ENCODE measurements at places on chromosomes 11 and 22.

DNA sequence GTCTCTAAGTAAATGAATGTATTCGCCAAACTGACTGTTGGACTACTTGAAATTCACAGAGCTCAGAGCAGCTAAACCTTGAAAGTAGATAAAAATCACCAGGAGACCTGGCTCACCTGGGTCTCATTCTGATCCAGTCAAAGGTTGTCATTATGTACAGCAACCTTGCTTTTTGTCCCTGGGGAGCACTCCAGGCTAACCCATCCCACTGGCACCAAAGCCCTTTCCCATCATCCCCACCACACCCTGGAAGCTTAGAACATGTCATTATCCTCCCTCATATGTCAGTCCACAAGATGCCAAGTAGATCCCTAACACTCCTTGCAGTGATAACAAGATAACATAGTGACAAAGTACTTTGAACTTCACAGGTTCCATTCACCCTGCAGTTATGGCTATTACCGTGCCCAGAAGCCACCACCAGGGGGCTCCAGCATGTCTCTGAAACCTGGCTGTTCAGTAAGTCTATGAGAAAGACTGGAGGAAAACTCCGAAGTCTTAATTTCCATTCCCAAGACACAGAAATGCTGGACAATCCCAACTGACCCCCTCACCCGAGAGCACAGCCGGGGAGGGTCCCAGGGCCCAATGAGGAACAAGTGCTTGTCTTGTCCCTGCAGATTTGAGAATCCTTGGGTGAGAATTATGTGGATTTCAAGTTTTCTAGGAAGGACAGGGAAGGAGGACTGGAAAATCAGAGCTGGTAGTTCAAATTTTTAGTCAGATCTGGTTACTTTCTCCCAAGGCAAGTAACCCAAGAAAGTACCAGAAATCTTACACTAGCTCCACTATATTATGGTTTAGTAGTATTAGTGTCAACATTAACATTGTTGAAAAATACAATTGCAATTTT is 43.0 kb upstream of the USP47 start:
- DNase-seq, result peak; percentile 89

GRCh38 chr22:32800158-32800882 is 1.2 kb upstream of the TIMP3 start:
- no peak for DNase-seq

GRCh38 chr11:312092-312816 is 1.6 kb upstream of the IFITM1 start:
- DNase-seq, result peak; percentile 66

- peak; percentile 13 for DNase-seq
Measured at GRCh38 chr22:43343670-43344519, 723 bp upstream of the SCUBE1 start.

DNA sequence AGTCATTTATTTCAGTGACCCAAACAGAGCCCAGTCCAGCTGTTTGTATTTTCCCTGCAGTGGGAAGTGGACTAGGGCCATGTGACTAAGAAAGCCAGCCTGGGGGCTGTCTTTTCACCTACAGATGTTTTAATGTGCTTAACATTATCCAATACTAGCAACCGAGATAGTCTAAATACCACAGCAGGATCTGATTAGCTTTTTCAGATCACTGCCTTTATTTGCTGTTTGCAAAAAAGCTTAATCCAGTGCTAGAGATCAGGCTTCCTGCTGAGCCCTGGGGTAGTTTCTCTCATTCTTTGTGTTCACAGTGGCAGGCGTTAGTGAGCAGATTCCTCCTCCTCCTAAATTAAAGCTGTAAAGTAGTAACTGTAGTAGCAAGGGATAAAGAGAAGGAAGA is 35.0 kb downstream of the ZC3H12C start:
- DNase-seq, result no peak

Measured in activated CD4-positive, alpha-beta T cell treated with anti-CD3 and anti-CD28 coated beads for 36 hours (primary cell).